ENCODE measurements at places on chromosomes 7 and 10.

DNA sequence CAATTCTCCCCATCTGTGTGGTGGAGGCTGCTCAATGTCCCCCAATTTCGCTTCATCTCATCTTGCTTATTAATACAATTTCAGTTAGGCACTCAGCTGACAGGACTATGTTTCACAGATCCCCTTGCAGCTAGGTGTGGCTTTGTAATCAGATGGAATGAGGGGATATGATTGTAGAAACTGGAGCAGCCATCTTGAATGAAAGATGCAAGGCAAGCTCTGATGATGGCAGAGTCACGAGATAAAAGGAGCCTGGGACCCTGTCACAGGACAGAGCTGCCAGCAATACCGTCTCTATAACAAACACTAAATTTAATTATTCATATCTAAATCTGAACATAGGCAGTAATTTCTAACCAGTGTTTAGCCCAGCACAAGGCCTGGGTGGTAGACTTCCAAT is 991 bp upstream of the DLD start:
- no peak overlapping the region for H3K27ac ChIP-seq
- peaks cover 36% of the 10 kb centered on the region for H3K36me3 ChIP-seq
- H3K27me3 ChIP-seq, result peaks cover 3% of the 10 kb centered on the region
- no peak for DNase-seq
- peaks cover 33% of the 10 kb centered on the region for H3K4me1 ChIP-seq

DNA sequence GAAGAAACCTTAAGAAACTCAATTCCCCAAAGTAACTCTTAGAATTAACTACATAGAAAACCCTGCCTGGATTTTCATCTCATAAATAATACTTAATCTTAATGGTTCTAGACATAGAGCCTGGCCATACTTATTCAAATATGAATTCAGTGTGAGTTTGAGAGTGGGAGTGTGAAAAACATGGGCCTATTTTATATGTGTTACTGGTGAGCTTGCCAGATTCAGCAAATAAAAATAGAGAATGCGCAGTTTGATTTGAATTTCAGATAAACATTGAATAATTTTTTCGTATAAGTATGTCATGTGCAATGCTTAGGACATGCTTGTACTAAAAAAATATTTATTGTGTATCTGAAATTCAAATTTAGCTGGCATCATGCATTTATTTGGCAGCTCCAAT is 473.9 kb upstream of the FZD8 start:
- H3K27me3 ChIP-seq, result no peaks in the 10 kb centered on the region
- no peak for DNase-seq
- no peak overlapping the region for H3K27ac ChIP-seq
- no peaks in the 10 kb centered on the region for H3K4me1 ChIP-seq
- no peaks in the 10 kb centered on the region for H3K36me3 ChIP-seq

- H3K4me1 ChIP-seq, result peaks cover 3% of the 10 kb centered on the region
- H3K27me3 ChIP-seq, result no peaks in the 10 kb centered on the region
- peaks cover 81% of the 10 kb centered on the region for H3K36me3 ChIP-seq
- DNase-seq, result no peak
Measured at GRCh38 chr7:149432121-149432691, 28.7 kb downstream of the ZNF777 start.

- no peaks in the 10 kb centered on the region for H3K36me3 ChIP-seq
- no peak overlapping the region for H3K4me3 ChIP-seq
- no peak for DNase-seq
- H3K27me3 ChIP-seq, result no peaks in the 10 kb centered on the region
Measured at GRCh38 chr10:69411476-69411875, 5.2 kb downstream of the TACR2 start.

DNA sequence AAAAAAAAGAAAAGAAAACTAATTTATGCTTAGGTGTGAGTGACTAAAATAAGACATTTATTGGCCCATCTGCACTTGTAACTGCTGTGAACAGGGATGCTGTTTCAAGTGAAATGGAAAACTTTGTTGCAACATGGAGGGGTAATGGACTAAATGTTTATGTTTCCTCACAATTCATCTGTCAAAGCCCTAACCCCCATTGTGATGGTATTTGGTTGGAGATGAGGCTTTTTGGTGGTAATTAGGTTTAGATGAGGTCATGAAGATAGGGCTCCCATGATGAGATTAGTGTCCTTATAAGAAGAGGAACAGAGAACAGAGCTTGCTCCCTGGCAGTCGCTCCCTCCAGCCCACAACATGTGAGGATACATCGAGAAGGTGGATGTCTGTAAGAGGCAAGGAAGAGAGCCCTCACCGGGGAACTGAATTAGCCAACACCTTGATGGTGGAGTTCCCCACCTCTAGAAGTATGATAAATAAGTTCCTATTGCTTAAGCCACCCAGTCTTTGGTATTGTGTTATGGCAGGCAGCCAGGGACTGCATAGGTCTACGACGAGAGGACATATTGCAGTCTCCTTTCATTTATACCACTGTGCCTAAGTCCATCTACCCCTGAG is 28.6 kb upstream of the VCL start:
- no peaks in the 10 kb centered on the region for H3K36me3 ChIP-seq
- DNase-seq, result no peak
- H3K4me3 ChIP-seq, result no peak overlapping the region

GRCh38 chr7:96870934-96871333 is 134.4 kb upstream of the DLX6 start:
- H3K27me3 ChIP-seq, result peaks cover 21% of the 10 kb centered on the region
- H3K36me3 ChIP-seq, result no peaks in the 10 kb centered on the region
- no peak overlapping the region for H3K4me3 ChIP-seq
- no peak overlapping the region for H3K27ac ChIP-seq

DNA sequence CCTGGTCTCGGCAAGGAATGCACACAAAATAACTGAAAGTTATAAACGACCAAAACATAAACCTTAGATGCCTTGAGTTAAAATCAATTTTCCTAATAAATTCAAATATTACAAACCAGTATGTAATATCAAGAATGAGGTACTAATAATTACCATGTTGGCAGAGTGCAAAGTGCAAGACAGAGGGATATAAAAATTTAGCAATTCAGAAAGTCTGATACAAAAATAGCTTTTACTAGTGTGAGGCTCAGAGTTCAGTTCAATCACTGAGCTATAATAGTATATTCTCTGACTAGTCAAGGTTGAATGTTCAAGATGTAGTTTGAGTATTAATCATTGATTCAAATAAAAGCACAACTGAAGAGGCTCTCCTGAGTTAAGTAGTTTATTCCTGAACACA is 4.8 kb upstream of the AUTS2 start:
- no peaks in the 10 kb centered on the region for H3K36me3 ChIP-seq
- no peak overlapping the region for H3K27ac ChIP-seq
- peaks cover 38% of the 10 kb centered on the region for H3K27me3 ChIP-seq
- DNase-seq, result no peak
- H3K4me1 ChIP-seq, result peaks cover 4% of the 10 kb centered on the region

DNA sequence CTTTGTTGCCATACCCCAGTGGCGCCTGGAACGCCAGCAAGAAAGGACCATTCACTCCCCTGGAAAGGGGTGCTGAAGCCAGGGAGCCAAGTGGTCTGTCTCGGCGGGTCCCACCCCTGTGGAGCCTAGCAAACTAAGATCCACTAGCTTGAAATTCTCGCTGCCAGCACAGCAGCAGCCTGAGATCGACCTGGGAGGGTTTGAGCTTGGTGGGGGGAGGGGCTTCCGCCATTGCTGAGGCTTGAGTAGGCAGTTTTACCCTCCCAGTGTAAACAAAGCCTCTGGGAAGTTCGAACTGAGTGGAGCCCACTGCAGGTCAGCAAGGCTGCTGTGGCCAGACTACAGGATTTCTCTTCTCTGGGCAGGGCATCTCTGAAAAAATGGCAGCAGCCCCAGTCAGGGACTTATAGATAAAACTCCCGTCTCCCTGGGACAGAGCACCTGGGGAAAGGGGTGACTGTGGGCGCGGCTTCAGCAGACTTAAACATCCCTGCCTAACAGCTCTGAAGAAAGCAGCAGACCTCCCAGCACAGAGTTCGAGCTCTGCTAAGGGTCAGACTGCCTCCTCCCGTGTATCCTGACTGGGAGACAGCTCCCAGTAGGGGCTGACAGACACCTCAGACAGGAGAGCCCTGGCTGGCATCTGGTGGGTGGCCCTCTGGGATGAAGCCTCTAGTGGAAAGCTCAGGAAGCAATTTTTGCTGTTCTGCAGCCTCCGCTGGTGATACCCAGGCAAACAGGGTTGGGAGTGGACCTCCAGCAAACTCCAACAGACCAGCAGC is 281.1 kb upstream of the SP4 start:
- no peak overlapping the region for H3K4me3 ChIP-seq
- peaks cover 13% of the 10 kb centered on the region for H3K27me3 ChIP-seq
- H3K36me3 ChIP-seq, result no peaks in the 10 kb centered on the region

- no peaks in the 10 kb centered on the region for H3K4me1 ChIP-seq
- H3K27me3 ChIP-seq, result peaks cover 5% of the 10 kb centered on the region
- no peak for DNase-seq
Measured at GRCh38 chr10:97134110-97134509, 51.6 kb downstream of the SLIT1 start.

DNA sequence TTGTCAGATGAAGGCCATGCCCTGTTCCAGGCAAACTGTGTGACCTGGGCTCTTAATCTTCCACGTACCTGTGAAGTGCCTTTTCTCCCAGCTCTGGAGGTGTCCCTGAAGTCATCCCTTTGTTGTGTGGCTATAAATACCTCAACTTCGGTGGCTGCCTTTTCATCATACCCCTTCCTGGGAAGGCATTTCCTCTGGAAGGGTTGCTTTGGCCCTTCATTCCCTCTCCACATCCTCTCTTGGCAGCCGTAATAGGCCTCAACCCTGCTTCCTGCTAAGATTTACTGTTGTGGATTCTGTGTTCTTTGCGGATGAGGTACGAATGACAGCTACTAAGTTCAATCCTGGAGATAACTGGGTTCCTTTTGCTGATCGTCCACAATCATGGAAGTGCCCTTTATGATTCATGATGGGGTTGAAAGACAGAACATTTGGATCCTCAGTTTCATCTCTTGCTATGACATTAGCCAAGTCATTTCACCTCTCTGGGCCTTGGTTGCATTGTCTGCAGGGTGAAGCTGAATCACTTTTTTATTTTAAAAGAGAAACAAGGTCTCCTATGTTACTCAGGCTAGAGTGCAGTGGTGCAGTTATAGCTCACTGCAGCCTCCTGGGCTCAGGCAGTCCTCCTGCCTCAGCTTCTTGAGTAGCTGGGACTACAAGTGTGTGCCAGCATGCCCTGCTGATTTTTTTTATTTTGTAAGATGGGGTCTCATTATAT is 23.6 kb downstream of the FKBP6 start:
- no peak for DNase-seq
- H3K27ac ChIP-seq, result no peak overlapping the region
- H3K27me3 ChIP-seq, result no peaks in the 10 kb centered on the region
- no peaks in the 10 kb centered on the region for H3K4me1 ChIP-seq
- H3K36me3 ChIP-seq, result no peaks in the 10 kb centered on the region
- no peak overlapping the region for H3K4me3 ChIP-seq

DNA sequence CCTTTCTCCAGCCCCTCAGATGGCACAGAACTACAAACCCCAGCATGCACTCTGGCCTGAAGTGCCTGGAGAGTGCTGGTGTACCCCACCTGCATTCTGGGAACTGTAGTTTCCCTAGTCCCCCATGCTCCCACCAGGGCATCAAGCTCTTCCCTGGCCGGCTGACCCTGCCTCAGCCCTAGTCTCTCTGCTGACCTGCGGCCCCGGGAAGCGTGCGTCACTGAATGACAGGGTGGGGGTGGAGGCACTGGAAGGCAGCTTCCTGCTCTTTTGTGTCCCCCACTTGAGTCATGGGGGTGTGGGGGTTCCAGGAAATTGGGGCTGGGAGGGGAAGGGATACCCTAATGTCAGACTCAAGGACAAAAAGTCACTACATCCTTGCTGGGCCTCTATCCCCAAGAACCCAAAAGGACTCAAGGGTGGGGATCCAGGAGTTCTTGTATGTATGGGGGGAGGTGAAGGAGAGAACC is 2.1 kb downstream of the NOS3 start:
- H3K4me1 ChIP-seq, result peaks cover 32% of the 10 kb centered on the region
- no peak overlapping the region for H3K4me3 ChIP-seq
- no peaks in the 10 kb centered on the region for H3K36me3 ChIP-seq
- DNase-seq, result no peak

DNA sequence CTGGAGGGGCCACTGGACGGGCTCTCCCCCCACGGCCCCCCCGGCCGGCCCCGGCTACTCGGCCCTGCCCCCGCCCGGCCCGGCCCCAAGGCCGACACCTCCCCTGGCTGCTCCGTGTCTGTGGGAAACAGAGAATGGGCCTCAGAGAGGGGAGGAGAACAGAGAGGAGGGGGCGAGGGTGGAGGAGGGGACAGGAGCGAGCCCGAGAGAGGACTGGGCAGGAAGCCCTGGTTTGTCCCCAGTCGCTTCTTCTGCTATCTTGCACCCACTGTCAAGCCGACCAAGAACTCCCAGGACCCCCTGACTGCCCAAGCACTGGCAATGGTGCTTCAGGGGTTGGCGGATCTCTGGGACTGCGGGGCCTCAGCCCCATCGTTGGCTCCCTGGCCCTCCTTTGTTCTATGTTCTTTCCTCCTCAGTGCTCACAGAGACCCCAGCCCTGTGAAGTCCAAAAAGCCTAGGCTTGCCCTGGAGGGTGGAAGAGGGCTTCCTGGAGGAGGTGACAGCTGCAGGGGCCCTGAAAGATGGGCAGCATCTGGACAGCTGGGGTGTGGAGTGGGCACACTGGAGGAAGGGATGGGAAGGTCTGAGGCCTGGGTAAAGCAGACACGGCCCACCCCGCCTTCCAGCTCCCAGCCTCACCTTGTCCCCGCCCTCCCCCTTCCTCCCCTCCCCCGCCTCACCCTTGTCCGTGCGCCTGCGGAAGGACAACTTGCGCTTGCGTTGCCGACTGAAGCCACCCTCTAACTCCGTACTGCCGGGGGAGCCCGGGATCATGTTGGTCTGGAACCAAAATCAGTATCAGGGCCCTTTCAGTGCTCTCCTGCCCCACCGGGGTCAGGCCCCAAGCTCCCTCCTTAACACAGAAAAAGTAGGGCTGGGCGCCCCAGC is 30.1 kb downstream of the KCNH2 start:
- no peak for DNase-seq
- H3K4me1 ChIP-seq, result peaks cover 4% of the 10 kb centered on the region
- peaks cover 12% of the 10 kb centered on the region for H3K27me3 ChIP-seq
- no peak overlapping the region for H3K4me3 ChIP-seq

GRCh38 chr7:103396471-103396870 is 49.0 kb downstream of the PSMC2 start:
- no peaks in the 10 kb centered on the region for H3K4me1 ChIP-seq
- H3K27me3 ChIP-seq, result peaks cover 6% of the 10 kb centered on the region
- no peak for DNase-seq
- no peaks in the 10 kb centered on the region for H3K36me3 ChIP-seq
- H3K4me3 ChIP-seq, result no peak overlapping the region
- no peak overlapping the region for H3K27ac ChIP-seq

- H3K27me3 ChIP-seq, result no peaks in the 10 kb centered on the region
- no peaks in the 10 kb centered on the region for H3K36me3 ChIP-seq
- no peak for DNase-seq
- H3K4me3 ChIP-seq, result no peak overlapping the region
Measured at GRCh38 chr7:90788052-90788451, 191.9 kb downstream of the CDK14 start.

DNA sequence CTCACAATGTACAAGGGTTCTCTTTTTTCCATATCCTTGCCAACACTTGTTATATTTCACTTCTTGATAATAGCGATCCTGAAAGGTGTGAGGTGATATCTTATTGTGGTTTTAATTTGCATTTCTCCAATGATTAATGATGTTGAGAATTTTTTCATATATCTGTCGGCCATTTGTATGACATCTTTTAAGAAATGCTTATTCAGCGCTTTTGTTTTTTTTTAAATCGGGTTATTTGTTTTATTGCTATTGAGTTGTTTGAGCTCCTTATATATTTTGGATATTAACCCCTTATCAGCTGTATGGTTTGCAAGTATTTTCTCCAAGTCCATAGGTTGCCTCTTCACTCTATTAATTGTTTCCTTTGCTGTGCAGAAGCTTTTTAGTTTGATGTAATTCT is 218.8 kb downstream of the MTERF1 start:
- H3K4me1 ChIP-seq, result no peaks in the 10 kb centered on the region
- H3K27ac ChIP-seq, result no peak overlapping the region
- no peaks in the 10 kb centered on the region for H3K27me3 ChIP-seq
- no peak for DNase-seq
- no peak overlapping the region for H3K4me3 ChIP-seq
